ENCODE measurements at places on chromosomes 3 and 15.

GRCh38 chr15:77634266-77634962, 1.7 kb upstream of the LINGO1 start:
- DNase-seq: peak; percentile 70

DNA sequence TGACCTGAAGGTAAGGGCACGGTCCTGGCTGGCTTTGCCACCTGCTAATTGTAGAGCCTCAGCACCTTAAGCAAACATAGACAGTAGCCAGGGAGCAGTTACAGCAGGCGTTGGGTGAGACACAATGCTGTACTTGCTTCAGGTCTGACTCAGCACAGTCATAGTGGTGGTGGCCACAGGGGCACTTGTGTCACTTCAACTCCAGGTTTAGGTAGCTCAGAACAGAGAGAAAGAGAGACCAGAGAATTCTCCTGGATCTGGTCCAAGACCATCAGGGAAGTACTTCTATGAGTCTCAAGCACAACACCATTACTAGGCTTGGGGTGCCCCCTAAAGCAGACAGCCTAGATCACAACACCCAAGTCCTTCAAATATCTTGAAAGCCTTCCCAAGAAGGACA, 204.4 kb downstream of the OTOL1 start:
- DNase-seq: no peak

DNA sequence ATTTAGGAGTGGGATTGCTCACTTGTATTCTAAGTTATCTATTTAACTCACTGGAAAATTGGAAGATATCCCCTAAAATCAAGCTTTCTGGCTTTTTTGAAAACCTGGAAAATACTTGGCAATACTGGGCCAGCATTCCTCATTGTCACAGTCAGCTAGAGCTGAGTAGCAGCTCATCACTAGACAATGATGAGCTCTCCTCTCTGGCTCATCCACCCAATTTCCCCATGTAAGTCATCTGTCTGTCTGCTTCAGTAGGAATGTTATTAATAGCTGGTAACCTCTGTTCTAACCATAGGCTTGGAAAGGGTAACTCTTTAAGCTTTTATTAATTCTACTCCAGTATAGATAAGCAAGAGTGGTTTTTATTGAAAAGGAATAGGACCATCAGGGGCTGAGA, 39.7 kb upstream of the PIK3R4 start:
- DNase-seq: no peak

DNA sequence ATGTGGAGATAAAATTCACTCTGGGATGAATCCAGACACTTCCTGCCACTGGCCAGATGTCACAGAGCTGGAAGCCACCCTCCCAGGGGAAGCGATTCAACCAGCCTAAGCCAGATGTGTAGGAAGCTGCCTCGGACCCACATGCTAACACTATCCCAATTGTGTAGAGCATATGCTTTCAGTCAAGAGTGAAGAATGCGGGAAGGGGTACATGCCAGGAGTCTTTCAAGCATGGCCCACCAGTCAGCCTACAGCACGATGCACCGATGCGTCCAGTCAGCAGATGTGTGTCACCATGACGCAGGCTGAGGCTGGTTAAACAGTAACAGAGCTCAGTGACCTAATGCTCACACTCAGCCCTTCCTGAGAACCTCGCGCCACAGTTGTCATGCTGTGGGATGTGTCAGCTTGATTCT, 38.8 kb upstream of the BNC1 start:
- no peak for DNase-seq

- DNase-seq: no peak
These were observed 23.6 kb downstream of the ZBTB38 start for GRCh38 chr3:141391991-141392316.

DNA sequence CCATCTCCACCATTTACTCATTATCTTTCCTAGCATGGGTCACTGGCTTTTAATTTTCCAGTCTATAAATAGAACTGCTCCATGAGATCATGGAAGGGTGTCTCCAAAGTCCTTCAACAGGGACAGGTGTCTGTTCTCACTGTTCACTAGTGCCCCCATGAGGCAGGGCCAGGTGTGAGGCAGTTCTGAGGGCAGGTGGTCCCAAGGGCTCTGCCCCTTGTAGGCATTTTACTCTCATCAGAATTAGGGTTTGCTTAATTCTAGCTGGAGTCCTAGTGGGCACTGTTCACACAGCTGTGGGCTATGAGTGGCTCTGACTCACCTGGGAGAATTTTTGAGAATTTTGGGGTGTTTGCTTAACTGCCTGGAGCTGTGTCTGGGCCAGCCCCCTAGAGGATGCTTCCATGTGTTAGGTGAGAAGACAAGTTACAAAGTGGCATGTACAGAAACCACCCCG, 248.0 kb upstream of the LYSMD4 start:
- no peak for DNase-seq

- no peak for DNase-seq
These were observed 8.3 kb downstream of the GLB1 start for GRCh38 chr3:33088691-33089090.

GRCh38 chr15:80778964-80779657, at the start of gene CEMIP:
CEMIP (plus strand) TSS chr15:80779370; CDS start chr15:80873880, 94,510 bp downstream.
- DNase-seq: peak; percentile 69

GRCh38 chr3:165491487-165491886, 295.3 kb upstream of the SLITRK3 start:
- no peak for DNase-seq

GRCh38 chr3:99842826-99843589, 25.3 kb downstream of the CMSS1 start:
- DNase-seq: no peak

DNA sequence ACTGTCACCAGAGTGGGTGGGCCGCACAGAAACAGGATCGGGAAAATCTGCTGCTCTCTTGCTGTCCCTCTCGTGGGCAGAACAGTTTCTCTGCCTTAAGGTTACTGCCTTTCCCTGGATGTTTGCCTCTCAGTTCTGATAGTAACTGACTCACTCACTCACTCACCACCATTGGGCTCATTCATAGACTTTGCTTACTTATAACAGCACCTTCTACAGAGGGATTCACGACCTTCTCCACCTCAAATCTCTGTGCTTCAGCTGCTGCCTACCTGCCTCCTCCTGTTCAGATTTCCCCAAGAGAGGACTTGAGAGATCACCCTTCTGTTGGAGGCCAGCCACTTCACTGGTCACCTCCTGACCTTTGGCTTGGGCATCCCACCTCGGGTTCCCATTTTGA, 147.7 kb upstream of the ICE2 start:
- DNase-seq: no peak

DNA sequence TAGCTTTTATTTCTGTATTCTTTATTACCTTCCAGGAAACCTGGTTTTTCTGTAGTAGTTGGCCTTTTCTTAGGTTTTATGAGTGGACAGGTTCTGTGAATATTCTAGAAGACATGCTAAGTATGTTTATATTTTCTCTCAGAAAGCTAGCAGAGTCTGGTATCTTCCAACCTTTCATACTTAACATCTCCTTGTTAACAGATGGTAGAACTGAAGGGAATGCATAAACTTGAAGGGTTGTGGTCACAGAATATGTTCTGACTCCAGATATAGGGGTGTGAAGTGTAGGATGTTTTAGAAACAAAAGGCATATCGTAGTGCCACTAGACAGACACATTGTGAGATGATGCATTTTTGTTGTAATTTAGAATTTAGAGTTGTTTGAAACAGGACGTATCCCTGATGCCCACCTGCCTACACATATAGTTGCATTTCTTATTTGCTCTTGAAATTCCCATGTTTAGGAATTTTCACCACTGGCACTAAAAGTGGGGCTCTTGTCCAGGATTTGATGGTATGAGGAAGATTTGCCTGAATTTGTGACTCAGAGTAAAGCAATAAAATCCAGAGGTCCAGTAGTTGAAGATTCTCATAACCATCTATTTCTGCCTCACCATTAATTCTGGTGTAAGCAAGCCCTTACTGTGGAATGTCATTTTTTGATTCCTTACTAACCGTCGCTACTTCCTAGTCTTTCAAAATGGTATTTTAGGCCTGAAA, 274.5 kb downstream of the FEZF2 start:
- no peak for DNase-seq

DNA sequence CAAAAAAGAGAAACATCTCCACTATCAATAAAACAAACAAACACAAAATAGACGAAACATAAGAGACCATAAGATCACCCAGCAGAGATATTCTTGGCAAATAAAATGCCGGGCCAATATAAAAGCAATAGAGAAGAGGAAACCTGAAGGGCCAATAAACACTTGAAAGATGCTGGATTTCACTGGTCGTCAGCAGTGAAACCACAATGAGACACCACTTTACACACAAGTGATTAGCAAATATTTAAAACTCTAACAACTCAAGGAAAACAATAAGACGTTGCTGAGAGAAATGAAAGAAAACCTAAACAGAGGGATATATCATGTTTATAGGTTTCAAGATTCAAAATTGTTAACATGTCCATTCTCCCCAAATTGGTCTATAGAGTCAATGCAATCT, 148.5 kb downstream of the WDR76 start:
- no peak for DNase-seq

GRCh38 chr3:124383846-124384466, 346.3 kb upstream of the UMPS start:
- no peak for DNase-seq

- no peak for DNase-seq
These were observed 94.7 kb downstream of the OCA2 start for GRCh38 chr15:28004143-28005003.

DNA sequence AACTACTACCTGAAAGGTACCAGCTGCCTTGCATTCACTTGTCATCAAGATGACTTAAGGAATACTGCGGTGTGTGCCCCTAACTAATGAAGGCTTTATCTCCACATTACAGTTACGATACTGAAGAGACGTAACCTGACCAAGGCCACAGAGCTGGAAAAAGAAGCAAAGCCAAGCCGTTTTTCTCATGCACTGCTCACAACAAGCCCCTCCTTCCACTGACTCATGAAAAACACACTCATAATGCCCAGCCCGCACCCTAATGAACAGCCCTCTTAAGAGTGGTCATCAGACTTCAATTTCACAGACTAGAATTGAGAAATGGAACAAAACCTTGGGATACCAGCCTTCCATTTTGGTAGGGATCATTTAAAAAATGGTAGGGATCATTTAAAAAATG, 11.6 kb downstream of the PSMD6 start:
- DNase-seq: no peak

GRCh38 chr15:34591306-34591705, 7.9 kb upstream of the GOLGA8B start:
- no peak for DNase-seq

- no peak for DNase-seq
These were observed 24.9 kb upstream of the TPRG1 start for GRCh38 chr3:189146848-189147247.

DNA sequence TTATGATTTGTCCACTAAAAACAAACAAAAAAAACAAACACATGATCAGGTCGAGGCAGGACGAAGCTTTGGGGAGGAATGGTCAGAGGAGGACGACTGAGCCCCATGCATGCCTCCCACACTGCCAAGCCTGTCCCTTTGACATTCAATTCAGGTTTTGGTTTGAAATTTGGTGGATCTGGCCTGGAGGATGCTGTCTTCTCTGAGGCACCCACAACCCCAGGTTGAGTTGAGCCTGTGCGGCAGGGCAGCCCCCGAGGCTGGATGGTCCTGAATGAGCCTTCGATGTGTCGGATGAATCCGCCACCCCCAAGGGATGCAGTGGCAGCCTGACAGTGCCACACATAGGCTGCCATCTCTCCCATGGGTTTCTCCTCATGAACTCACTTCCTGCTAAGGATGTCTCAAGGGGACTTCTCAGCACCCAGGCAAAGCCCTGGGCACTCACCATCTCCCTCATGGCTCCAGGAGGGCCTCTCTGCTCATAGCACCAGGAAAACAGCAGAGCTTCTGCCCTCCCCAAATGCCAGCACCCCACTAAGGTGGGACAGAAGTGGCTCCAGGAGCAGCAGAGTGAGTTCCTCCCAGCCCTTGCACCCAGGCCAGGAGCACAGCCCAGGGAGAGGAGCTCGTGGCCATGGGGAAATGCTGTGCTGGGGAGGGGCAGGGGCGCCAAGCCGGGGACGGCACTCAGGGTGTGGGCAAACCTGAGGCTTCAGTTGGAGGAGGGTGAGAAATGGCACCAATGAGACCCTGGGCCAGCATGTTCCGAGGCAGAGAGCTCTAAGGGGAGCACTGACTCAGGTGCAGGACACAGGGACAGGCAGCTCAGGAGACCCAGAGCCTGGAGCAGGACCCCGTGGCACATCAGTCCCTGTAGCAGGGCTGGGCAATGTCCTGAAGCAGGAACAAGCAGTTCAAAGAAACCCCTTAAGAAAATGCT, 18.5 kb downstream of the PRR23E start:
- DNase-seq: no peak

GRCh38 chr15:101028772-101029438, 109.7 kb downstream of the LRRK1 start:
- peak; percentile 1 for DNase-seq

DNA sequence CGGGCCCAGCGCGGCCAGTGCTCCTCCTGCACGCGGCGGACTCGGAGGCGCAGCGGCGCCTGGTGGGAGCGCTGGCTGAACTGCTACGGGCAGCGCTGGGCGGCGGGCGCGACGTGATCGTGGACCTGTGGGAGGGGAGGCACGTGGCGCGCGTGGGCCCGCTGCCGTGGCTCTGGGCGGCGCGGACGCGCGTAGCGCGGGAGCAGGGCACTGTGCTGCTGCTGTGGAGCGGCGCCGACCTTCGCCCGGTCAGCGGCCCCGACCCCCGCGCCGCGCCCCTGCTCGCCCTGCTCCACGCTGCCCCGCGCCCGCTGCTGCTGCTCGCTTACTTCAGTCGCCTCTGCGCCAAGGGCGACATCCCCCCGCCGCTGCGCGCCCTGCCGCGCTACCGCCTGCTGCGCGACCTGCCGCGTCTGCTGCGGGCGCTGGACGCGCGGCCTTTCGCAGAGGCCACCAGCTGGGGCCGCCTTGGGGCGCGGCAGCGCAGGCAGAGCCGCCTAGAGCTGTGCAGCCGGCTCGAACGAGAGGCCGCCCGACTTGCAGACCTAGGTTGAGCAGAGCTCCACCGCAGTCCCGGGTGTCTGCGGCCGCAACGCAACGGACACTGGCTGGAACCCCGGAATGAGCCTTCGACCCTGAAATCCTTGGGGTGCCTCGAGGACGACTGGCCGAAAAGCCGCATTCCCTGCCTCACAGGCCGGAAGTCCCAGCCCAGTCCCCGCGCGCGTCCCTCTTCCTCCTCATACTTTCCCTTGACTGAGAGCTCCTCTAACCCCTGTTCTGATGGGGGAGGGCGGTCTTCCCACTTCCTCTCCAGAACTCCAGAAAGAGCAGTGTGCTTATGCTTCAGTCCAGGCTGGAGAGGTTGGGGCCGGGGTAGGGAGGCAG, 1.4 kb upstream of the IL17RC start:
- peak; percentile 61 for DNase-seq

DNA sequence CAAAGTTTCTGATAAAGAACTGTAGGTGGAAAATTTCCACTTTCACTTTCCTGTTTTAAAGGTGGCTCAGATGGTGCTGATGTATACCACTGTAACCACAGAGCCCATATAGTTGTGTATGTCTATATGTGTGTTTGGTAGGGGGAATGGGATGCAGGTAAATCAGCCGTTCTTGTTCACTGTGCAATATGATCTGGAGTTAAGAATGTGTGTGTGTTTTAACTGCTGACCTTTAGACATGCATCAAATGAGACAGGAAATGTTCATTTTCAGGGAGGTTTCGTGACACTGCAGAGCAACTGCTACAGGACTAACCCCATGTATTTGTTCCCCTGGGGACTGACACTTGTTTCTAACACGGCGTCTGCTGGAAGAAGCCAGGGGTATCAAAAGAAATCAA, 180.5 kb downstream of the TAFA4 start:
- DNase-seq: no peak
